Psoas muscle (tissue), 8 donors: ENCODE measurements at places on chromosomes 5 and 9. TPM values are rescaled to one million over a fixed set of nuclear protein-coding genes. Genes with fewer than 3 reads are reported as not detected.

GRCh38 chr9:112421771-112422222 lies 41.9 kb downstream of the HSDL2 start:
- peak; percentile 19 for DNase-seq

- no peak for DNase-seq
These were observed 122.9 kb upstream of the TAF11L2 start for GRCh38 chr5:17374973-17375742.

GRCh38 chr9:61673664-61674381 lies 484.0 kb downstream of the SPATA31A7 start:
- DNase-seq, result no peak

DNA sequence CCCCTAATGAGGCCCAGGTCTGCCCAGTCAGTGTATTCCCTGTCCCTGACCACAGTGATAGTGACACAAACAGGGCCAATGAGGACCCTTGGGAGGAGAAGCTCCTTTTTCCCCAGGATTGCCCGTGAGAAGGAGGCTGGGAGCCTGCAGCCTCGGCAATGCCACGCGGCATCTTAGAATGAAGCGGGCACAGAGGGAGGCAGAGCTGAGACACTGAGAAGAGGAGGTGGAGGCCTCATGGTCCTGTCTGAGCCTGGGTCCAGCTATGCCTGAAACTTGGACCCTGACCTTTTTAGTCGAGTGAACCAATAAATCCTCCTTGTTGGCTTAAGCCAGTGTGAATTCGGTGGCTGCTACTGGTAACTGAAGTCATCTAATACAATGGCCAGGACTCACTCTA lies 28.4 kb downstream of the STC2 start:
- no peak for DNase-seq

- no peak for DNase-seq
These were observed 175.8 kb downstream of the CACNA1B start for GRCh38 chr9:138053321-138053868.

DNA sequence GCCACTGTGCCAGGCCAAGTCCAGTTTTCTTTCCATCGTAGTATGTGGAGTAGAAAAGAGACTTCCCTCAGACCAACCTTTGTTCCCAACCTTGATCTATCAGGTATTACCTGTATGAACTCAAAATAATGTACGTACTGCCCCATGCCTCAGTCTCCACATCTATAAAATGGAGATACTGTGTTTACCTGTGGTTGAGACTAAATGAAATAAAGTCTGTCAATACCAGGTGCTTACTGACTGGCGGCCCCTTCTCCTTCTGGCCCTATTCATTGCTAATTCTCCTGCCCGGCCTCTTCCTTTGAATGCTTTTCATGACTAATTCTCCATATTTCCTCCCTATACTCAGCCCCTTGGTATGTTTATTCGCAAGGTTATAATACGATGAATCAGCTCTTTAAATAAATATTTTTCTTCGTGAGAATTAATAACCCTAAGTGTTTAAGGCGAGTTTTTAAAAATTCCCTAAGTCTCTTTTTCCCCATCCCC lies 89.6 kb upstream of the BASP1 start:
- no peak for DNase-seq

DNA sequence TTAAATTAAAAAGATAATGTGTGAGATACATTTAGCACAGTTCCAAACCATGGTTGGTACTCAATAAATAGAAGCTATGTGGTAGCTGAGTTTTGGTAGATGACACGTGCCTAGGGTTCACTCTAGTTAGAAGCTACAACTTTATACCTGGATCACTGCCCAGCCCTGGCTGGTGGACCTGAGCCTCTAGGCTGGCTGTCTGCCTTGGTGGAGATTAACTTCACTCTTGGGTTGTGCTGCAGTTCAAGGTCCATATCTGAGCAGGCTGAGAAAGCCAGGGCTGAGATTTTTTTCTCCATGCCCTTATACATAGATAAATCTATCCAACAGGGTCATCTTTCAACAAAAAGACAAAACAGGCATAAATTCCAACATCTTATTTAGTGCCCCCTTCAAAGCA lies 44.6 kb upstream of the SPDL1 start:
- DNase-seq, result no peak

The LCN10 gene
- 3.2 TPM for total RNA-seq

The BTNL3 gene
- not detected for total RNA-seq

The IL13 gene
- total RNA-seq, result not detected
